ENCODE measurements at places on chromosomes 12 and 14.

GRCh38 chr12:107415071-107415470 is 270.5 kb upstream of the PWP1 start:
- DNase-seq = no peak

GRCh38 chr12:43287706-43288383 is 264.2 kb downstream of the ADAMTS20 start:
- no peak for DNase-seq

- no peak for DNase-seq
Measured at GRCh38 chr14:59280961-59281360, 92.5 kb downstream of the DAAM1 start.

- DNase-seq = no peak
Measured at GRCh38 chr12:24950231-24950834, 1.4 kb upstream of the BCAT1 start.

DNA sequence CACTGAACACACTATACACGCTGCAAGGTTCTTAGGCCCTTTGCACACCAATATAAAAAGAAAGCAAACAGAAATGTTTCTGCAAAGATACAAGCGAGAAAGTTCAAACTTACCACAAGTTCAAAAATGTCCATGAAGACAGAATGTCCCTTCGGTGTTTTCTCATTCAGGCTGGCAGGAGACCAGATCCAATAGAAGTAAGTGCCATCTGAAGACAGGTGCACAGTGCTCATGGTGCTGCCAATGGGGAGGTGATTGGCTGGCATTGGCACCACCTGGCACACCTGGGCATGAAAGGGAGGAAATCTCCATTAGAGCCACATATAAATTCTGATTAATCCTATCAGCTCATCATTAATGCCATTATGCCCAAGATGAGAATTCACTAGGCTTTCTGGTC is 76.3 kb downstream of the HECTD4 start:
- peak; percentile 28 for DNase-seq

DNA sequence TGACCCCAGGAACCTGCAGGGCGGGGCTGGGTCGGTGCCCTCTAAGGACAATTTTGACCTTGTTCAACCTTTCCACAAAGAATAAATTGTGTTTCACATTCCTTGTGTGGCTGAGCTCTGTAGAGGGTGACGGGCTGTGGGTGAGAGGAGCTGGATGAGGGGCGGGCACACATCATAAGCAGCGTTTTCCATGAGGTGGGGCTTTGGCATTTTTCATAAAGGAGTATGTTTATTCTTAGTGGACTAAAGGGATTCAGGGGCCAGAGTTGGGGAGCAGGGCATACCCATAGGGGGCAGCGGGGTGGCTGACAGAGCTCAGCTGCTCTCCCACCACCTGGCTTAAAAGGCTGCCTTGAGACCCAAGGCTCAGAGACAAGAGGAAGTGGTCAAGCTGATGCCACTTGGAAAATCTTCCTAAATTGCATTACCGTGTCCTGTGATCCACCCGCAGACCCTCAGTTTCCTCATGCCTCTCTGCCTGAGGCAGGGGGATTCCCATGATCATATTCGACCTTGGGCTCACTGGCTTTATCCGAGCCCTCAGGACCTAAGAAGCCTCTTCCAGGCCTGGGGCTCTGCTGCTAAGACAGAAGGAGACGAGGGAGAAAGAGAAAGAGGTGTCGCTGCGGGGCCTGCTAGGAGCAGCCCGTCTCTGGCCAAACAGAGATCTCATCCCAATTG is 11.4 kb downstream of the MMP14 start:
- DNase-seq = no peak

DNA sequence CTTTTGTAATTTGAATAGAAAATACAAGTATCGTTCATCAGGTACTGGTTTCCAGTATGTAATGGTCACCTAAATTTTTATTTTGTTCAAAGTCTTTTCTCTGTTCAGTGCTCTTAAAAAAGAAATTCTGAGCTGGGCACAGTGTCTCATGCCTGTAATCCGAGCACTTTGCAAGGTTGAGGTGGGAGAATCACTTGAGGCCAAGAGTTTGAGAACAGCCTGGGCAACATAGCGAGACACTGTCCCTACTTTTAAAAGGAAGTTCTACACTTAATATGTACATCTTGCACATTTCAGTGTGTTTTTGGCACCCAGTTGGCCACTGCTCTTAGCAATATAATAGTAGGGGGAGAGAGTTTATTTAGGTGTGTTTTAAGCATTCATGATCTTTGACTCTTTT is 27.9 kb downstream of the PCNX1 start:
- no peak for DNase-seq

- DNase-seq = no peak
Measured at GRCh38 chr12:45601390-45601789, 128.1 kb upstream of the ARID2 start.

- DNase-seq = peak; percentile 8
Measured at GRCh38 chr12:100348657-100349454, 8.0 kb upstream of the SLC17A8 start.

DNA sequence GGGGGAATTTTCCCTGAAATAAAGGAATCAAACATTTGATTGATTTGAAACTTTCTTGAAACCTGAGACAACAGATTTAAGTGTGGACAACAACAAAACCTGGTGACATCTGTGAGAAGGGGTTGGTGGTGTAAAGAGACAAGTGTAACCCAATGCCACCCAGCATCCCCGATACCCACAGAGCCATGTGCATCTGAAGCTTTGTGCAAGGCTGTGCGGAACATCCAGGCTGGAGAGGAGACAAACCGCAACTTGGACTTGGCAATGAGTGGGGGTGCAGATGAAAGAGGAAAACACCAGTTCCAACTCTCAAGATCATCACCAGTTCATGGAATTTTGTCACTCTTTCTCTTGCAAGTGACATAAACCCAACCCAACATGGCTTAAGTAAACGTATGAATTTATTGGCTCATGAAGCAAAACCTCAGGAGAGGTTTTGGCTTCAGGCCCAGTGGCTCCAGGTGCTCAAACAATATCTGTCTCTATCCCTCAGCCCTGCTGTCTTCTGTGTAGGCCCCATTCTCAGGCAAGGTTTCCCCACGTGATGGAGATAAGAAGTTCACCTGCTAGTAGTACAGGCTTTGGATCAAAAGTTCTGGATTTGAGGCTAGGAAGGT is 55.2 kb upstream of the NTF3 start:
- DNase-seq = no peak
